ENCODE measurements at places on chromosomes 16 and 17.

GRCh38 chr17:48463526-48463925, 33.5 kb upstream of the SKAP1 start:
- DNase-seq: no peak

- peak; percentile 72 for DNase-seq
Observed at GRCh38 chr17:6639586-6640535, 650 bp downstream of the KIAA0753 start.

DNA sequence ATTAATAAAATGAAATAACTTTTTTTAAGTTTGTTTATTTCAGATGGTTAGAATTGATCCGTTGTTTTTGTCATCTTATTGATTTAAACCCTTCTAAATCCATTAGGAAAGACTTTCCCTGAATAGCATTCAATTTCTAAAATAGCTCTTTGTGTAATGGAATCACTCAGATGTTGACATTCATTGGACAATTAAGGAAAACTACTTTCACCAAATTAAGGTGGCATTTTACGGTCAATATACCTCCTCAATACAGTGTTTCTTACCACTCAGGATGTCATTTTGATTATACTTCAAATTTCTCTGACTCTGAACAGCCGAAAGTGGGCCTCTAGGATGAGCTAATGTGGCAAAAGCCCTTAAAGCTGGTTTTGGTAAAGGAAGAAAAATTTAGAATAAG, 1.8 kb downstream of the ARL6IP1 start:
- DNase-seq: no peak

DNA sequence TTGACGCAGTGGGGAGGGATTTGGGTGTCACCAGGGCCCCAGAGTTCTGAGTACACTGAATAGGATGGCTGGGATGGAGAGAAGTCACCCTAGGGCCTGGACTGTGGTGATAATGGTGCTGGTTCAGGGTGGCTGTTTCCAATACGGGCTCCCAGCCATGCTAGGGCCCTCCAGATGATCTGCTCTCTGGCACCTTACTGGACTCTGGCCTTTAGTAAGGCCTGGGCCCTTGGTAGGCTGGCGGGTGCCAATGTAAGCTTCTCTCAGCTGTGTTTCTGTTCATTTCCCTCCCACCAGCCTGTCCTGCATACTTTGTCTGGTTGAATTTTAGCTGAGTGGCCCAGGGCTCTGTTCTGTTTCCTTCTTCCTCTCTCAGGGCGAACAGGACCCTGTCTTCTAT, 2.8 kb downstream of the PLA2G15 start:
- DNase-seq: no peak

- no peak for DNase-seq
Observed at GRCh38 chr17:77208217-77208808, 67.5 kb downstream of the SEC14L1 start.

GRCh38 chr16:67021321-67021720, 7.6 kb upstream of the CBFB start:
- DNase-seq: no peak

GRCh38 chr17:43326490-43327275, 72.1 kb upstream of the ARL4D start:
- DNase-seq: no peak

DNA sequence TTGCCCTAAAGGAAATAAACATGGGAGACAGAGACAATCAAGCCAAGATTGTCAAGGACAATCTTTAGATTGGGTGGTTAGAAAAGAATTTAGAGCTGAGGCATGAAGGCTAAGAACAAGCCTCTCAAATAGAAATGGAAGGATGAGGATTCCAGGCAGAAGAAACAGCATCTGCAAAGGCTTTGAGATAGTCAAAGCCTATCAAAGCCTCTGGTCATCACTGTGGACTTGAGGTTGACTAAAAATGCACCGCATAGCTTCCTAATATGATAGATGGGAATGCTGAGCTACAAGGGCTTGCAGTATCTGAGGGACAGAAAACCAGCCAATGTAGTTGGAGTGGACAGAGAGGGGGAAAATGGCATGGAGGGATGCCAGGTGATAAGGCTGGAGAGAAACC, 109.8 kb upstream of the FAM20A start:
- DNase-seq: no peak

DNA sequence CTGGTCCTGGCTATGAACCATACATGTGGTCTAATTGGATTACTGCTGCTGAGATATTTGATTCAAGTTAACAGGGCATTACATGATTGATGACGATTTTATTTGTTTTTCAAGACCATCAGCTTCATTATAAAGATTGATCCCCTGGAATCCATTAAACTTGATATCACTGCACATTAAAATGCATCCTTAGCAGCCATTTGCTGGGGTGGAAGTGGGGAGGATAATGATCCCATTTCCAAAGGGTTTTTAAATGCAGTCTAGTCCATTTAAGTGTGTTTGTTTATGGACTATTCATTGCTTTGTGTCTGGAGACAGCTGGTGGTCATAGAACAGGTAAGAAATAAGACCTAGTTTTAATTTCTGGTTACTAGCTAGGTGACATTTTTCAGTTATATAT, 40.9 kb downstream of the ADAMTS18 start:
- DNase-seq: no peak

GRCh38 chr17:50505591-50506130, 2.6 kb upstream of the MYCBPAP start:
- DNase-seq: no peak

GRCh38 chr16:48505705-48506104, 104.3 kb downstream of the N4BP1 start:
- DNase-seq: no peak

DNA sequence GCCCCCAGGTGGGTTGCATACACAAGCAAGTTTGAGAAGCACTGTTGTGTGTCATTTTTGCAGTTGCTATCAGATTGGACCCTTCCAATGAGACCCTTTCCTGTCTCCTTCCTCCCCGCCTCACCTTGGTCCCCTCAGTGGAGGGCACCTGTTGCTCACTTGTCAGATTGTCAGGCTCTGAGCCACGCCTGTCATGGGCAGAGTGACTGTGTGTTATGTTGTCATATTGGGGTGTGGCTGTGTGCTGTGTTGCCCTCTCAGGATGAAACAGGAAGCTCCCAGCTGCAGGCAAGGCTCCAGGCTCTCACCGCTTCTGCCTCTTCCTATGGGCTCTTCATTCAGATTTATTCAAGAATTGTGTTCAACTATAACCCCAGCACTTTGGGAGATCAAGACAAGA, 302.9 kb downstream of the CPPED1 start:
- peak; percentile 75 for DNase-seq

DNA sequence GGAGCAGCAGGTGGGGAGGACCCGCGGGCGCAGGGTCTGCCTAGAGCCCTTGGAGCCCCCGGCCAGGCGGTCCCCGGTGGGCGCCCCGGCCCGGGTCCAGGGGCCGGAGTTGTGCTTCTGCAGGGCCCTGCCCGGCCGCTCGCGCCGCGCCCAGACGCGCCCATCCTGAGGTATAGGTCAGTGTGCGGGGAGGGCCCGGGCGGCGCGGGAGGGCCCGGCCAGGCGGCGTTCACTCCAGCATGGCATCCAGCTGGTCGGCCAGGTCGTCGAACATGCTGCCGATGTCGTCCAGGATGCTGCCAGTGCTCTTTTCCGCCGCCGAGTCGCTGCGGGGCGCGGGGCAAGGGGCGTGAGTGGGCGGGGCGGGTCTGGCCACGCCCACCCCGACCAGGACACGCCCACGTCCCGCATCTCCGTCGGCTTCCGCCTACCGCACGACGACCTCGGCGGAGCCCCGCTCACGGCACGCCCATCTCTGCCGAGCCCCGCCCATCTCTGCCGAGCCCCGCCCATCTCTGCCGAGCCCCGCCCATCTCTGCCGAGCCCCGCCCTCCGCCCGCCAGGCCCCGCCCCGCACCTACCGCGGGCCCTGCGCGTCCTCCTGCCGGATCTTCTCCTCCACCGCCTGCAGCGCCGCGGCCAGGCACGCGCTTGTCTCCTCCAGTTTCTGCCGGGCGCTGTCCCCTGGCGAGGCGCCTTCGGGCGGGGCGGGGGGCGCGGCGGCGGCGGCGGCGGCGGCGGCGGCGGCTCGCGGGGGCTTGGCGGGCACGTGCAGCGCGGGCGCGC, 17.9 kb downstream of the CASKIN1 start:
- DNase-seq: no peak

GRCh38 chr16:81478876-81479511, 34.4 kb downstream of the CMIP start:
- DNase-seq: peak; percentile 77

DNA sequence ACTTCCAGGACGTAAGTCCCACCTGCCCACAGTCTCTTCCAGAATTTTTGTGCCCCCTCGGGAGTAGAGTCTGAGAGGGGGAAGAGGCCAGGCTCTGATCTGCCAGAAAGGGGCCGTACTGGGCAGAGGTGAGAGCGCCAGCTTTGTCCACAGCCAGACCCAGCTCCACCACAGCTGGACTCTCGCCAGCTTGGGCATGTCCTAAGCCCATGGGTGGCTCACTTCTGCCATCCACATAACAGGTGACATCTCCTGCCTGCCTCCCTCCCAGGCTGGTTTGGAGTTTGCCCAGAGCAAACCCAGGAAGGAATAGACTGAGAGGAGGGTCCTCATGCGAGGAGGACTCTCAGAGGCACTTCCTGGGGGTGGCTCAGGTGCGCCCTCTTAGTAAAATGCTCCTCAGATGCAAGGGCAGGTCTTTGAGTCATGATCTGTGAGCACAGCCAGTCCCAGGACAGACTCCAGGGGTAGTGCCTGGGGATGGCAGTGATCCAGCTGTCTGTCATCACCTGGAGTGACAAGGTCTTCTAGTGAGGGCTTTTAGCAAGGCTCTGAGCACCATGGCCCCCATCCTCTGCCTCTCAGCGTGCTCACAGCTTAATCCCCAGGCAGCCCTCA, 89.2 kb downstream of the AMFR start:
- peak; percentile 54 for DNase-seq

- no peak for DNase-seq
Observed at GRCh38 chr16:55275869-55276268, 48.1 kb upstream of the IRX6 start.

DNA sequence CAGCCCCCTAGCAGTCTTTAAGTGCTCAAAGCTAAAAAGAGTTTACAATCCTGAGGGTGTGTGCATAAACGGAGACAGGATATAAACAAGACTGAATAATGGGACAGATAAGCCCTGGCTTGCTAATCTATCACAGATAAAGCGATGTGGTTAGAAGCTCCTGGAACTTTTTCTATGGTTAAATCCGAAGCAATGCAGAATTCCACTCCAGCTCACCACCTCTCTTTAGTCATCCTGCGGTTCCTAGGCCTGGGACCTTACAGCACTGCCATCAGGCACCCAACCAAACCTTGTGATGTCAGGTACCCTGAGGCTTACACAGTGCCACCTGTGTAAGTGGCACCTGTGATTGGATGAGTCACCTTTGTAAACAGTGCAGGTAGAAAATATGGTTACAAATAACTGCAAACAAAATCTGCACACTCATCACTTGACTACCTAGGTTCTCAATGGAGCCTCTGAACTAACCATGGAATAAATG, 31.5 kb upstream of the B4GALNT2 start:
- DNase-seq: no peak

- no peak for DNase-seq
Observed at GRCh38 chr16:57525761-57526160, 10.6 kb downstream of the CCDC102A start.

GRCh38 chr17:36900160-36900512, 37.1 kb upstream of the LHX1 start:
- DNase-seq: no peak

DNA sequence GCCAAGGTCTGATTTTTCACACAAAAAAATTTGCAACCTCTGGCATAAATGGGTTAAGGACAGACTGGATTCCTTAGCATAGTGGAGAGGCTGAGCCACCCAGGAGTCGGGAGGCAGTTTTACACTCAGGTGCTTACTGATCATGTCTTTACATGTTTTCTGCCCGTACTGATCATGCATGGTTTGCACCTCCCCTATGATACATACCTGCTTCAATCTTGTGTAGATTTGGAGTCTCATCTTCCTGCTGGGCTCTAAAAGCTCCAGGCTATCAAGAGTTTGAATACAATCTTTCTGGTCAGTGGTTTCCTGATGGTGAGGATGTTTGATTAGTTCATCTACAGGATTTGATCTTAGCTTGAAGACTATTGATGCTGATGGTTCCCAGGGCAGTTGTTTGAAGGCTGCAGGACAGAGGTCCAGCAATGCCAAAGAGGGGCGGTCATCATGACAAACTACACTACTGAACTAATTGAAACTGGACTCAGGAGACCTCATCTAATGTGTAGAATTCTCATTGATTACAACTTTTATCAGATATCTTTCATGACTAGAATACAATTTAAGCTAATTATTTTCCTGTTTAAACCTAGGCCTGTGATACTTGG, 6.9 kb downstream of the C1QBP start:
- no peak for DNase-seq

- DNase-seq: no peak
Observed at GRCh38 chr17:64060331-64060730, 39.9 kb upstream of the ICAM2 start.

DNA sequence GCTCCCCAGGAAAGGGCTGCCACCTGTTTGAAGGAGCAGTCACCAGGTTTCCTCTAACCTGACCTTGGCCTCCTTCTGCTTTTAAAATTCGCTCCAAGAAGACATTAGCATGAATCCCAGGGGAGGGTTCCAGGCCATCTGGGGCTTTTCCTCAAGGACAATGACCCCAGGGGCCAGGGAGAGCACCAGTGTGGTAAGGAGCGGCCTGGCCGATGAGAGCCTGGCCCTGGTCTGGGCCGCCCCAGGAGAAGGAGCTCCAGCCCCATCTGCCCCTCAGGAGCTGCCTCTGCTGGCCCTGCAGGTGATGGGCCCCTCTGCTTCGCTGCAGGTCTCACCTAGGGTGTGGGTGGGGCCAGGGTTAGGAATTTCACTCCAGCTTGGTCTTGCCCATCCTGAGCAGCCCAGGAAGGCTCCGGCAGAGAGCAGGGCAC, 209.2 kb upstream of the TNRC6C start:
- DNase-seq: peak; percentile 39

- no peak for DNase-seq
Observed at GRCh38 chr17:43430936-43431713, 32.3 kb downstream of the ARL4D start.

DNA sequence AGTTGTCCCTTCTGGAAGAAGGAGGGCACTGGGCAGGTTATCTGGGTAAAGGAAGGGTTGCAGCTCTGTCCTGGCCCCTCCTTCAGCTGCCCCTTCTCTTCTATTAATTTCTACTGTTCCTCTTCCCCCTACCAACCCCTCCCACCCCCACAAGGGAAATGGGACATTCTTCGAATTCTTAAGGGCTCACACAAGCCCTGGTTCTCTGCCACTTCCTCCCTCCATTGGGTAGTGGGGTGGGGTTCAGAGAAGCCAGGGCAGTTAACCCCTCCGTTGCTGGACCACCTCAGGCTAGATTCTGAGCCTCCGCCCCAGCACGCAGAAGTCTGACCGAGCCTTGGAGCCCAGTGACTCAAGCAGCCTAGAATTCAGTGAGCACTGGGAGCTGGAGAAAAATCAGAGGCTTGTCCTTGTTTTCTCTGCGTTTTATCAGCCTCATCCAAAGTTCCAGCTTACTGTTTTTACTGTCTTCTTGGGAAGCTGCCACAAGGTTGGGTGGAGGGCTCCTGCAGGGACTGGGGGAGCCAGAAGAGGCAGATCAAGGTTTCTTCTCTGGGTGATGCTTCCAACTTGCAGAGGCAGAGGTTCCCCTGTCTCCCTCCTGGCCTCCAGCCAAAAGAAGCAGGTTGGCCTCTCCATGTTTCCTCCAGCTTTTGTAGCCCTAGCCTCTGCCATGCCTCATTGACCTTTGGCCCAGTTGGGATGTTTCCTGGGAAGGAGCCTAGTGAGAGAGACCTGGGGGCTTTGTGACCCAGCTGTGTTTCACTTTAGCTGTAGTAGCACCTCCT, 10.2 kb downstream of the LASP1 start:
- DNase-seq: no peak

Measured in Right ventricle myocardium inferior (tissue), 1 donor.